Midbrain (tissue), 1 donor: ENCODE measurements at places on chromosomes 7 and 10.

DNA sequence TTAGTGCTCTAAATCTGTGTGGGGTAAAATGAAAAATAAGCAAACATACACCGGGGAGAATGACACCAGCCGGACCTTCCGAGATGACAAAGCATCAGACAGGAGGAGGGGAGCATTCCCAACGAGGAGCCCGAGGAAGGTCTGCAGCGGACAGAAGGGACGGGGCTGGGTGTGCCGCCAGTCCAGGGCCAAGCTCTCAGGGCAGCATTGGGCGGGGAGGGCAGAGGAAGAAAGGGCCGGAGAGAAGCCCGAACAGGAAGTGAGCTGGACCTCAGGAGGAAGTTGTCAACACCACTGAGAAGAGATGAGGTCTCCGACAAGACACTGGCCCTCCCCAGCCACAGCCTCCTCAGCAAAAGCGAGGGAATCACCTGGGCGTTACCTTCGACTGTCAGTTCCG is 182.6 kb upstream of the RNF32 start:
- DNase-seq = no peak

DNA sequence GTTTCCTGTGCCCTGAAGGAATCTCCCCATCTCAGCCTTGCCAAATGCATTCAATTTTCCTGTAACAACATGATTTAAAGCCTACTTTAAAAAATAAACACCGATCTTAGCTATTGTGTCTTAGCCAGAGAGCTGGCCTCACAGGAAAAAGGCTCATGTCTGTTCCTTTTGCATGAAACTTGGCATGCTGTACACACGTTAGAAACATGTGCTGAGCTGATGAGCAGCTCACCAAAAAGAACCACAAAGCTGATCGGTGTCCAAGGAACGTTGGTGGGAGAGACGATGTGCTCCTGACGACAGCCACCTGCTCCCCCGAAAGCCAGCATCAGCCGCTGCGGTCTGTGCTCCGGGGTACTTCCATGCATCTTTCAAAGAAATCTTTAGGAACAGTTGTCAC is 135.9 kb downstream of the ADARB2 start:
- DNase-seq = no peak

- no peak for DNase-seq
Measured at GRCh38 chr10:47019155-47020145, 108.2 kb downstream of the PTPN20 start.

GRCh38 chr10:6751363-6751762 is 171.3 kb upstream of the PRKCQ start:
- DNase-seq = no peak

DNA sequence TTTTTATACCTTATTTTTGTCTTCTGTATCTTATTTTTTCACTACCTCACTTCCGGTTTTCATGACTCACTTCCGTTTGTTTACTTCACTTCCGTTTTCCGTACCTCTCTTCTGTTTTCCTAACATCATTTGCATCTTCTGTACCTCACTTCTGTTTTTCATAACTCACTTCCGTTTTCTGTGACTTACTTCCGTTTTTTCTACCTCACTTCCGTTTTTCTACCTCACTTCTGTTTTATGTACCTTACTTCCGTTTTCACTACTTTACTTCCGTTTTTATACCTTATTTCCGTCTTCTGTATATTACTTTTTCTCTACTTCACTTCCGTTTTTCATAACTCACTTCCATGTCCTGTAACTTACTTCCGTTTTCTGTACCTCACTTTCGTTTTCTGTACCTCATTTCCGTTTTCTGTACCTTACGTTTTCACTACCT is 492.5 kb upstream of the AKR1E2 start:
- DNase-seq = no peak
